ENCODE measurements at places on chromosomes 3 and 15.

- DNase-seq = no peak
Observed at GRCh38 chr3:71847794-71848193, 62.8 kb upstream of the PROK2 start.

- no peak for DNase-seq
Observed at GRCh38 chr15:49366496-49366895, 56.5 kb upstream of the FGF7 start.

DNA sequence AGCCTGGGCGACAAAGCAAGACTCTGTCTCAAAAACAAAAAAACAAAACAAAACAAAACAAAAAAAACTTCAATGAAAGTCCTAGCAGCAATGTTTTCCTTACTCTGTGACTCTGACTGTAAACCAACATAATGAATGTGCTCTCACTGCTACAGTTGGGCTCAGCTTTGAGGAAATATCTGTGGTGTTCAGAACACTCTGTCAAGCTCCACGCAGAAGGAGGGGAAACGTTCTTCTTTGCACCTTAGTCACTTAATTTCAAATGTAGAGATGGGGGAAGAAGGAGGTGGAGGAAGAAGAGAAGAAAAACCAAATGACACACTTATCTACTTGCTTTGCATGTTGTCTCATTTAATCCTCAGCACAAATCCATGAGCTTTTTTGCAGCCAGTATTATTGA is 107.1 kb upstream of the UBE3A start:
- DNase-seq = no peak

- DNase-seq = no peak
Observed at GRCh38 chr3:43001094-43001553, 22.0 kb downstream of the GASK1A start.

GRCh38 chr3:112304611-112305010 is 10.6 kb upstream of the SLC9C1 start:
- no peak for DNase-seq

GRCh38 chr15:40582726-40583246 is 11.3 kb upstream of the KNL1 start:
- no peak for DNase-seq

GRCh38 chr15:71916834-71917233 is 106.5 kb downstream of the NR2E3 start:
- DNase-seq = no peak

DNA sequence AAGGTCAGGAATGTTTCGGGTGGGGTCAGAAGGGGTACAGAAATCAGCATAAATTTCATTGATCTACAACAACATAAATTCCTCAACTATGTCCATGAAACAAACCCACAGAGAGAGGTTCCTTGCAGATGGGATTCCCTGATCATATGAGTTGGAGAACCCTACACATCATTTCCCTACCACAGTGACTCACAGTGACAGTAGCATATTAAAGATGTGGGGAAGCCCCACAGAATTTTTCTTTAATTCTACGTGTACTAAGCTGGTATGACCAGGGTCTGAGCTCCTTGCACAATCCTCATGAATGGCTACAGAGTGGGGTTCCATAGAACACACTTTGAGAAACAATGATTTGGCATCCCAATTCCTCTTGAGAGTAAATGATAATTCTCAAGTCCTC is 116.9 kb upstream of the RAD18 start:
- DNase-seq = no peak

- no peak for DNase-seq
Observed at GRCh38 chr3:120645083-120645845, 36.8 kb downstream of the HGD start.

DNA sequence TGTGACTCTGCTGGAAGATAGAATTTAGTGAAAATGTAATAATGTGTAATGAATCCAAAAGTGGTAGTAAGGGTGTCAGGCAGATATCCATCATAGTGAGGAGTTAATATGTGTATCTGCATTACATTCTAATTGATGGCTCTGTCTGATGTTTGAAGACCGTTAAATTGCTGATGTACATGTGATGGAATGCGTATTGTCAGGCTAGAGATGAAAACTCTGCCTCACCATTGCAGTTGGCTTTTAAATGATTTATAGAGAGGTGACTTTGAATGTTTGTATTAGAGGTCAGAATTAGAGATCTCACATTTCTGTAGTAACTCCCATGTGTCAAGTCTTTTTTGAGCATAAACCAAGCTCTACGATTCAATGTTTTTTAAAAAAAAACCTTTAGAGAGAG is 234.6 kb downstream of the NAALADL2 start:
- no peak for DNase-seq

DNA sequence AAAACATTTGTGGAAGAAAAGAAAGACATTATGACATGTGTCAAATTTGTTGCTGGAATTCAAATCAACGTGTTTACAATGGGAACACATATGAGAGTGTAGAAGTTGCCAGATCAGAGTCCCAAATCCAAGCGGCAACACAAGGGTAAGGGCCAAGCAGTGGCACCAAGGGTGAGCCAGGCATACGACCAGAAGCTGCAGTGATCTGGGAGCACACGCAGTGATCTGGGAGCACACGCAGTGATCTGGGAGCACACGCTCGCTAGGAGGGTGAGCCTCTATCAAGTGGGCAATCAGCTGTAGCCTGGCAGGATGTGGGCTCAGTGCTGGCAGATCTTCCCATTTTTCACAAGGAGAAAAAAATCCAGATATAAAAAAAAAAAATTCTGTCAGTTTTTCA is 148.2 kb downstream of the TLE3 start:
- no peak for DNase-seq

DNA sequence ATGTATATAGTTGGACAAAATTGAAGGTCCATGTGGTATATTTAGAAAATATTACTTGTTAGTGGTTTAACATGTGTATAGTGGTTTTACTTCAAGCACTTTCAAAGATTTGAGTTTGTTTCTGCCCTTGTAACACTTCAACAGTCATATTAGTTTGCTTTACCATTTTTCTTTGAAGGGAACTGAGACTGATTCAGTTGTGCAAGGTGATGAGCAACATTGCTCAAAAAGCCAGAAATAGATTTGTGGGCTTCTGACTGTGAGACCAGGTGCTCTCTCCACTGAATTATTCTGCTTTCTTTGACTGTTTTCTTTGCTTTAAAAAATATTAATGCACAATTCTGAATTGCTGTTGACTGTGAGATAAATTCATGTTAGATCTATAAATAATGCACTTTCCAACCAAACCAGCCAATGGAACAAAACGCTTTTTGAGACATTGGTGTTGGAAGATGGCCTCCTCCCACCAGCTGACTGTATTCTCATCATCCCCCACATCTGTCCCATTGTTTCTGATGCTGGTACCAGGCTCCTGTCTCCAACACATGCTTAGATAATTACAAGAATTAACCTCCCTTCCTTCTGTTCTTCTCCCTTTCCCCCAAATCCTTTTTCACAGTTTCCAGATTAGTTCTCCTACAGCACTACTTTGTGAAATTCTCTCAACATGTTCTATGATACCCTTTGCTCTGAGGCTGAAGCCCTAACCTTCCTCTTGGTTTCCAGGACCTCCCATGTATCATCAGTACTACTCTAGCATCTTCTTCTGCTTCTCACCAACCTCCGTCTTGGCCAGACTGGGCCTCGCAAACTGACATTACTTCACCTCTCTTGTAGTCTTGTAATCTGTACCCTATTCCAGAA is 27.9 kb downstream of the PLCL2 start:
- DNase-seq = no peak

DNA sequence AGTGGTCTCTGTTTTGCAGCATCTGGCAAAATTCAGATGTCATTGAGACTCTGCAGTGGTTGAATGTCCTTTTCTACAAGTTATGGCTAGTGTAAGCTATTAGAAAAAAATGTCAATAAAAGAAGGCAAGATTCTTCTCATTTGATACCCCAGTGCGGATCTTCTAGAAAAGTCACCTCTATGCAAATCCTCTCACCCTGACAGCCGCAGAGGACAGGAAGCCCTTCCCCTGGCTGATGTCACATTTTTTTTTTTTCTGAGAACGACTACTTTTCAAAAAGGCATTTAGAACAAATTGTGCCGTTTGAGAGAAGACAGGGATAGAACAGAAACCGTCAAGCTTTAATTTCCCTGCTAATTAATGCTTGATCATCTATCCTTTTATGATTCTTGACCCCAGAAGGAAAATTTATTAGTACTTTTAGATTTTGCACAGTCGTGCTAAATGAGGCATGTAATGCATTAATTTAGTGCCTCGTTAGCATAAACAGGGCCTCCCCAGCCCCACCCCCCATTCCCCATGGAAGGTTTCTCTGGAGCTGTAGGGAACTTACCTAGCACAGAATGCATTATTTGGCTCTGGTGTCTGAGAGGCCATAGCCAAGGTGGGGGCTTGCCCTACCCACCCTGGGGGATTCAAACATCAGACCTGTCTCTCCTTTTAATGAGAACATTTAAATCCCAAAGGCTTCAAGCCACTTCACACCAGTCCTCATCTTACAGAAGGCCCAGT is 183.8 kb downstream of the OPA1 start:
- no peak for DNase-seq

DNA sequence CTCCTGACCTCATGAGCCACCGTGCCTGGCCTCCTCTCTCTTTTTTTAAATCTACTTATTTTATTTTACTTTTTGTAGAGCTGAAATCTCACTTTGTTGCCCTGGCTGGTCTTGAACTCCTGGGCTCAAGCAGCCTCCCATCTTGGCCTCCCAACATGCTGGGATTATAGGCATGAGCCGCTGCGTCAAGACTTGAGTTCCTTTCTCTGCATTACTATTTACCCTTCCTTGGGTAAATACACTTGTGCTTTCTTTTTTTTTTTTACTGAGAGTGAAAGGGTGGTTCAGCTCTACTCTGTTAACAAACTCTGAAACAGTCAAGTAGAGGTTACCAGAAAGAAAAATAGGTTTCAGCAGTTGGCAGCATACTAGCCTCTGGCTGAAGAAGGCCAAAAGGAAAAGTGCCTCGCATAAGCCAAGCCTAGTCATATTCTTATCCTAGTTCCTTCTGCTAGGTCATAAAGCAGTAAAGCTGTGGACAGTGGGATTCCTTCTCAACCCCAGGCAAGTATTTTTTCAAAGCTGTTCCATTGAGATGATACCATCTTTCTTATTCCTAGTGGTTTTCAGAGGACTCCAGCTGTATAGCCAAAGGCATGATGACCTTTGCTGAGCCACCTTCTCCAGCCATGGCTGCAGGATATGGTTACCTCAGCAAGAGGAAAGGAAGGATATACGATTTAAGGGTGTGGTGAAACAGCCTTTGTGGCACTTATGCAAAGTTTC is 135.1 kb downstream of the RBPMS2 start:
- no peak for DNase-seq

GRCh38 chr3:68787106-68787626 is 145.2 kb downstream of the TAFA4 start:
- DNase-seq = no peak

DNA sequence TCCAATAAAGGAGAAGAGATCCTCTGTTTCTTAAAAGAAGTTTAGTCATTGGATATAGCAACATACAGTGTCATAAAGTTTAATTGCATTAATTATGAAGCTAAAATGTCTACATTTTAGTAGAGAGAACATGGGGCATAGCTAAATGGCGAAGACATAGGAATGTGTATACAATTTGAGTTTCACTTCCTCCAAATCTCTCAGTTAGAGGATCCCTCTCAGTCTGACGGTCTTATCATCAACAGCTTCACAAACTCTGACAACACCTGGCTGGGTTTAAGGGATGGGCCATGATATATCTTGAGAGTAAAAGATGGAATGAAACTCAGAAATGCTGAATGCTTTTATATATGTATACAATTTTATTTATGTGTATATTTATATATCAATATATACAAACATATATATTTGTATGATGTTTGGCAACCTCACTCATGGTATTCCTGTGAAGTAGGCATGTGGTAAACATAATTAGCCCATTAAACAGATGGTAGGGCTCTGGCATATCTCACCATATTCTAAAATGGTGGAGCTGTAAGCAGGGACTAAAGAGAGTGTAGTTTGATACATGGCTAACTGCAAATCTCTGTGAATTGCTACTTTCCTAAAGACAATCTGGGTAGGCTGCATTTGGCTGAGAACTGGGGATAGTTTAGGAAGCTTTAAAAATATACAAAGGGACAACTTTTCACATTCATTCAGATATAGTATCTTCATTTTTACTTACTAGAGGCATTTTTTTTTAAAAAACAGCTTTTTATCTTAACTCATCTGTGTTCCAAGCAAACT is 111.6 kb downstream of the TIGIT start:
- DNase-seq = no peak

DNA sequence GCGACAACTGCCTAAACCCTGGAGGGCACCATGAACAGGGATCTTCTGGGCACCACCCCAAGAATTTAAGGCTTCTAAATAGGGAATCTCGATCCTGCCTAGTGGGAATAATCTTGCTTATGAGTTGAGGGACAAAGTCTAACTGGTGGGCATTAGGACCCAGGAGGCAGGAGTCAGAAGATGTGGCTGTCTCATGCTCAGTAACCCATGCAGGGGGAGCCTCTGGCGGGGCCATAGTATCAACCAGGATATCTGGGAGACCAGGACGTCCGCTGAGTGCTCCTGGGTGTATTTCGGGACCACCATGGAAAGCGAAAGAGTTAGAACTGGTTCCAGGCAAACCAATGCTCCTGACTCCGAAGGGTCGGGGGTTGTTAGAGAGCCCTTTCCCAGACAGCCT is 356.1 kb downstream of the OTOL1 start:
- DNase-seq = no peak

DNA sequence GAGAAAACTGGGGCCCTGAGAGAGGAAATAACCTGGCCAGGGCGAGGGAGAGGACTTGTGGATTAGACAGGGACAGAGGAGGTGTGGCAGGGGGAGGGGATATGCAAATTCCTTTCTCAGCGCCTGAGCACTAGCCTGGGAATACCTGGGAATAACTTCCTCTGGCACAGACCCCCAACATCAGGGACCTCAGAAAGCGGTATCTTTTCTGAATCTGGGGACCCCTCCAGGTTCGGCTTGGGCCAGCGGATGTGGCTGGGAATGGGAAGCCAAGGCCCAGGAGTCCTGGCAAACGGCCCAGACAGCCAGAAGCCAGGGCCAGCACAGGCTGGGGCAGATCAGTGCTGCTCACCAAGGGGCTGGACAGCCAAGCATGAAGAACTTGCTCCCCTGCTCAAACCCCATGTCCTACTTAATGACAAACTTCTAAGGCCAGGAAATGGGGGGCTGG is 9.2 kb upstream of the ACSBG1 start:
- DNase-seq = no peak

- no peak for DNase-seq
Observed at GRCh38 chr3:138078096-138078495, 37.3 kb downstream of the DZIP1L start.

DNA sequence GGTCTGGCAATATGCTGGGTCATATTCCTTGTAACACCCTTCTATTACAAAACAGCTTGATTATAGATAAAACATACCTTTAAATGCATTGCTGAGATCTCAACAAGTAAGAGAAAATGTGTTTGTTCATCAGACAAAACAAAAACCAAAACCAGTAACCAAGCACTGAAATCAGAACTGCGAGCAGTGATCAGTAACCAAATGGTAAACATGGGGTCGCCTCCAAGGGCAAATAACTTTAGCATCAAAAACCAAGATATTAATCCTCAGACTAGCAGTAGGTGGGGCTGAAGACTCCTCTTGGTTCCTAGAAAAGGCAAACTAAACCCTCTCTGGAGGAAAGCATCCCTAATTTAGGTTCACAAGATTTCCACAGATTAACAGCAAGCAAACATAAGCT is 6.6 kb upstream of the HESX1 start:
- no peak for DNase-seq
